ENCODE measurements at places on chromosomes 4 and X.

GRCh38 chr4:98626350-98626749, 32.1 kb downstream of the TSPAN5 start:
- DNase-seq, result no peak

DNA sequence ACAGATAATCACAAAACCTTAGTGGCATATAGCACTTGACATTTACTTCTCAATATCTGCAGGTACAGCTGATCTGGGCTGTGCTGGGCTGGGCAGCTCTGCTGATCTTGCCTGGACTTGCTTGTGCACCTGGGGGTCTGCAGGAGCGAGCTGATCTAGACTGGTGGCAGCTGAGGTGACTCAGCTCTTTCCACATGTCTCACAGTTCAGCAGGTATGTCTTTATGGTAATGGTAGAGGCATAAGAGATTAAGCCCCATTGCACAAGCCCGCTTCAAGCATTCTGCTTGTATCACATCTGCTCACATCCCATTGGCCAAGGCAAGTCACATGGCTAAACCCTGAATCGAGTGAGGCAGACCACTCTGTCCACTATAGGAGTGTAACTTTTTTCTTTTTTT, 506.7 kb downstream of the BCOR start:
- DNase-seq, result no peak

DNA sequence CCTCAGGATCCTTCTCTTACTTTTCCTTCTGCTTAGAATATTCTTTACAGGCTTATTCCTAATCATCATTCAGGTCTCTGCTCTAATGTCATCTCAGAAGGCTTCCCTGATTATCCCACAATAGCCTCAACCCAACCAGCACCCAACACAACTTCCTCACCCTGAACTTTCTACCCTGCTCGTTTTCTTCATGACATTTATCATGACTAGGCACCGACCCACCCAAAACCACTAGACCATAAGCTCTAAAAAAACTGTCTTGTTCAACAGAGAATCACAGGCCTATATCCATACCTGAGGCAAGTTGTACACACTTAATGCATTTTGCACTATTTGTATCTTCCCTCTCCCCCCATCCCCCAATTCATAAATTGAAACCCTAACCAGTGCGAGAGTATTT, 95.3 kb downstream of the SH3RF1 start:
- no peak for DNase-seq

DNA sequence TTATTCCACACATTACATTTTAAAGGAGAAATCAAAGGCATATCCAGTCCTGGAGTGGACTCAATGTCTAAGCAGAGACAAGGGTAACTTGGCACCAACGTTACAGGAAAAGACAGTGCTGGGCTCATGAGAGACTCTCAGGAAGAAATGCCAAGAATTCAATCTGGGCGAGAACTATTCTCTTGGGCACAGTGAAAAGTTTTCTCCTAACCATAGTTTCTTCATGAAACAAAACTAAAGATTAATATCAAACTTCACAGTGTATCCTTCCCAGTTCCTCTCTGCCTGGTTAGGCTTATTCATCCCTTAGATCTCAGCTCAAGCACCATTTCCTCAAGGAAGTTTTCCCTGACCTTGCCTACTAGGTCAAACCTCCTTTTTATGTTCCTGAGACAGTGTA, 109.4 kb upstream of the TLL1 start:
- DNase-seq, result no peak

DNA sequence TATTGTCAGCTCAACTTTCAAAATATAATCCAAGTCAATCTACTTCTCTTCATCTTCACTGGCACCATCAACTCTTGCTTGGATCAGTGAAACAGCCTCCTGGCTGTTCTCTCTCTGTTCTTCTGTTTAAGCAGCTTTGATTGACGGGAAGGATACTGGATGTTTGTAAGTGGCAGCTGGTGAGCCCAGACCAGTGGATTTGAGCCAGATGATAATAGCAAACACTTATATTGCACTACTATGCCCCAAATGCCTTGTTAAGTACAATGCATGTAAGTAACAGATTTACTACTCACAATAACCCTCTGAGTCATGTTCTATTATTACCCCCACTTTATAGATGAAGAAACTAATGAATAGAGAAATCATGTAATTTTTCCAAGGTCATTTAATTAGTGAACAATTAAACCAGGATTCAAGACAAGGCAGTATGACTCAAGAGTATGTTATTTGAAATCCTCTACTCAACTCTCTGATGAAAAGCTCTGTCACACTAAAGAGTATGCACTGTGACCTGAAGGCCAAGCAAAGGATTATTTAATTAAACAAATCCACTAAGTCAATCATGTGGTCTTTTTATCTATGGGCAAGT, 44.8 kb downstream of the SPANXN3 start:
- DNase-seq, result peak; percentile 26

DNA sequence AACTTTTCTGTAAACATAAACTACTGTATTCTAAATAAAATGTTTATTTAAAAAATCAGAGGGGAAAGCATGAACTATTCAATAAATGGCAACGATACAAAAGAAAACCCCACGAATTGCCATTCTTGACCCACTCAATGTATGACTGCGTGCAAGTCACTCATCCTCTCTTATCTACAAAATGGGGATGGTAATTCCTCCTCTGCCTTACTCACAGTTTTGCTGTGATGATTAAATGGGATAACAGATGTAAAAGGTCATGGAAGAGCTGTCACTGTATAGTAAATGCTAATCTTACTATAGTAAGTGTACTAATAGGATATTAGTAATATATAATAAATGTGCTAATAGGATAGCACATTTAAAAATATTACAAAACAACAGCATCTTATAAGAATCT, 173.4 kb downstream of the SCFD2 start:
- no peak for DNase-seq

GRCh38 chrX:119684916-119685224, 8.1 kb downstream of the SEPTIN6 start:
- no peak for DNase-seq
